Fibroblast of mammary gland (primary cell): ENCODE measurements at places on chromosomes 13 and 19.

- DNase-seq = peak; percentile 35
Measured at GRCh38 chr19:16185768-16186123, 536 bp downstream of the FAM32A start.

DNA sequence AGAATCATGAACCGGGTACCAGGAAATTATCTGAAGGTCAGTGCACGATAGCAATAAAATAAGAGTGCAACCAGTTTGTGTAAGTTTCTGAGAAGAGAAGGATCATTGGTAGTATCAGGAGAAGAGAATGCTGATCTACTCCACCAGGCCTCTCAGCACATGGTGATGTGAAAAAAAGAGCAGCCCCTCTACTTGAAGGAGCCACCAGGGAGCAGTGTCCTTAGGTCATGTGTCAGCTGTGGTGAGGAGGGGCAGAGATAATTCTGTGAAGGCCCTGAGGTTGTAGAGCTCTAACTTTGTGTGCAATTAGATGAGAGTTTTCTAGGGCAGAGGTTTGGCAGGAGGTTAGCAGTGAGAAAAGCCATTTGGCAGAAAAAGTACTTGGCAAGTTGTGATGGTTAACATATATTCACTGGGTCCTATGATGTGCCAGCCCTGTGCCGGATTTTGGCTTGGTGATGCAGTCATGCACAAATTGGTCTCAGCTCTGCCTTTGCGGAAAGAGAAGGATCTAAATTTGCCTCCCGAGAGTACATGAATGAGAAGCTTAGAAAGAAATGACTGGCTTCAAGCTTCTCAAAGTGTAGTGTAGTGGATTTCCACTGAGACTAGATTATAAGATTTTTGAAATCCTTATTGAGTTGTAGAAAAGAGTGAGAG is 19.2 kb upstream of the ZC3H13 start:
- no peak for DNase-seq

DNA sequence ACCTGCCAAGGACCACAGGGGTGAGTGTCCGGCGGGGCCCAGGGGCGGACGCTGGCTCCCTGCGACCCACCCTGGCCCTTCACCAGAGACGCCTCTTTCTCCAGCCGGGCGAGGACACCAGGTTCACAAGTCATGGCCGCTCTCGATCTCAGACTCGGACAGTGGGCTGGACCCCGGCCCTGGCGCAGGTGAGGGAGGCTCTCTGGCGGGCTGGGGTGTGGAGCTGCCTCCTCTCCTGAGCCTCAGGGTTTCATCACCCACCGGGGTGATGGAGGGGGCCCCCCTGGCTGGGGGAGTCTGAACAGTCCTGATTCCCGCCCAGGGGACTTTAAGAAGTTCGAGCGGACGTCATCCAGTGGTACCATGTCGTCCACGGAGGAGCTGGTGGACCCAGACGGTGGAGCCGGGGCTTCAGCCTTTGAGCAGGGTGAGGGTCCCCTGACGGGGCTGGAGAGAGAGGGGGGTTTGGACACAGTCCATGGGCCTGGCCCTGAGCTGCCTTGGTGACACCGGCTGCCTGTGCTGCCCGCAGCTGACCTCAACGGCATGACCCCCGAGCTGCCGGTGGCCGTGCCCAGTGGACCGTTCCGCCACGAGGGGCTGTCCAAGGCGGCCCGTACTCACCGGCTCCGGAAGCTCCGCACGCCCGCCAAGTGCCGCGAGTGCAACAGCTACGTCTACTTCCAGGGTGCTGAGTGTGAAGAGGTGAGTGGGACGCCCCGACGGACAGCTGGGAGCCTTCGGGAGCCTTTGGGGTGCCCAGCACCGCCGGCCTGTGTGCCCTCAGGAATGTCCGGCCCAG is 13.6 kb downstream of the ARHGAP45 start:
- no peak for DNase-seq

- DNase-seq = peak; percentile 61
Measured at GRCh38 chr13:47287291-47287751, 390.5 kb upstream of the HTR2A start.

DNA sequence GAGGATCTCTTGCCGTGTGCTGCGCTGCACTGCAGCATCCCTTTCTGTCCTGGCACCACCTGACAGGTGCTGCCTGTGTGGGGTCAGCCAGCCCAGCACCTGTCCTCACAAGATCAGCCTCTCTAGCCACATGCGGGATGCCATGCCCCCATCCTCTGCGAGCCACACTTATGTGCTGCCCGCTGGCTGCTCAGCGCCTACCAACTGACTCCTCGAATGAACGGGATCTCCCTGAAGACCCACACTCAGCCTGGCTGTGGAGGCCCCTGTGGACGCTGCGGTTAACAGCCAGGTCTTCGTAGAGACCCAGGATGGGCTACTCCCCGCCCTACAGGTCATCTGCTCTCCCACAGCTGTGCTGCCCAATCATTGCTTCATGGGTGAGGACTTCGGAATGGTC is 106.1 kb downstream of the DOCK9 start:
- DNase-seq = no peak

DNA sequence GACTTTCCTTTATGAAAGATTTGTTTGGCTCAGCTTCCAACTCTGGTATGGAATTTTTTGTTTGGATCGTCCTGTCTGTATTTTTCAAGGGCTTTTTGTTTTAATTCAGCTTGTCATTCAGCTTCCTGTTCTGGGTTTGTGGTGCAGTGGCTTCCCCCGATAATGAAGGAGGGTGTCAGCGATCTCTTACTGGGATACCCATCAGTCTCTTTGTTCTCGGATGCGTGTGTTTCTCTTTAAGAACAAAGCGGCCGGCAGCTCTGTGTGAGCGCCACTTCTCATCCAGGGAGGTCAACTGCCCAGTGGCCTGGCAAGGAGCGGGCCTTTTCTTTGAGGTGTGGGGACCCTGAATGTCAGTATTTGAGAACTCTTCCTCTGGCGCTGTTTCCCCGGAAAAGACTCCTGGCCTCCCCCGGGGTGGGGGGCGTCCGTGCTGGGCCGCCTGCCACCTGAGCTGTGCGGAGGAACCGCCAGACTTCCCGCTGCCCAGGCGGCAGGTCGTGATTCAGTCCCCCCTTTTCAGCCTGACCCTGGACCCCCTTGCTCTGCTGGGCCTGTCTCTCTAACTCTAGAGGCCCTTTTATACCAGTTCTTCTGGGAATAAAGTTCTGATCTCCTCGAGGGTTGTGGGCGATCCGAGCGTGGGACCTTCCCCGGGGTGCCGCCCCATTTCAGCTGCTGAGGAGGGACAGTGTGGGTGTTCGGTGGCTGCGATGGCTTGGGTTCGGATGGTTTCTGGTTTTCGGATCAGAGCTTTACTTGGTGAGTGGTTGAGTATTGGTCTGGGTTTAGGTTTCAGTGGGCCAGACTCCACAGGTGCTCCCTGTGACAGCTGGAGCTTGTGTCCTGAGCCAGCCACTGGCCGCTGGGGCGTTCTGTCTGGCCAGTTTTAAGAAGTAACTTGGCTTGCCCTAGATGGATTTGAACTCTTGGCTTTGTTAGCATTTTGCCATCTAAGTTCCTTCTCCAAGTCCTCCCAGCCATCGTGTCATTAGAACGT is 3.4 kb downstream of the SF3A2 start:
- peak; percentile 44 for DNase-seq

DNA sequence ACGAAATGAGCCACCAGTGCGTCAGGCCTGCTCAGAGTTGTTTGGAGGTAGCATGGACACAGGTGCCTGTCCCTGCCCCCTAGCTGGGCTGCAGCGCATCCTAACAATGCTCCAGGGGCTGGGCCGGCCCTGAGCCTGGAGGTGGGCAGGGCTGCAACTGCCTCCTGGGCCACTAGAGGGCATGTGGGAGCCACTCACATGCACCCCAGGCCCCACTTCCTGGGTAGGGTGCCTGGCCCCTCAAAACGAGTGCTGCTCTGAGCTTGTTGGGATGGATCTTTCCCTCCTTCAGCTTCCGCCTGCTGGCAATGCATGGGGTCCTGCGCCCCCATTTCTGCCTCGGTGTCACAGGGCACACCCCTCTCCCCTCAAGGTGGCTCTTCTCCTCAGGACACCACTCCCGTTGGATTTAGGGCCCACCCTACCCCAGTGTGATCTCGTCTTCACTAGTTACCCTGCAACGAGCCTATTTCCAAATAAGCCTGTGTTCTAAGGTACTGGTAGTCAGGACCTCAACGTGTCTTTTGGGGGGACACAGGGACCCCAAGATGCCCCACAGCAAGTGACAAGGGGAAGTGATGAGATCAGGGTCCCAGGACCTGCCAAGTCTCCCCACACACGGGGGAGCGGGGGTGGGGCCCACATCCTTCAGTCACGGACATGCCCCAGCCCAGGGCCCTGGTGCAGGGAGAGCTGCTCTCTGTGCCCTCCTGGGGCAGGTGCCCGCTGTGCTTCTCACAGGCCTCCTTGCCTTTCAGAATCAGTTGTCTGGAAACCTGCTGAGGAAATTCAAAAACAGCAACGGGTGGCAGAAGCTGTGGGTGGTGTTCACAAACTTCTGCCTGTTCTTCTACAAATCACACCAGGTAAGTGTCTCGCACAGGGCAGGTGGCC is 131.3 kb downstream of the STK24 start:
- DNase-seq = peak; percentile 49
